Urinary bladder (tissue), 4 donors: ENCODE measurements at places on chromosomes 2 and 18. TPM values are rescaled to one million over a fixed set of nuclear protein-coding genes. Genes with fewer than 3 reads are reported as not detected.

DNA sequence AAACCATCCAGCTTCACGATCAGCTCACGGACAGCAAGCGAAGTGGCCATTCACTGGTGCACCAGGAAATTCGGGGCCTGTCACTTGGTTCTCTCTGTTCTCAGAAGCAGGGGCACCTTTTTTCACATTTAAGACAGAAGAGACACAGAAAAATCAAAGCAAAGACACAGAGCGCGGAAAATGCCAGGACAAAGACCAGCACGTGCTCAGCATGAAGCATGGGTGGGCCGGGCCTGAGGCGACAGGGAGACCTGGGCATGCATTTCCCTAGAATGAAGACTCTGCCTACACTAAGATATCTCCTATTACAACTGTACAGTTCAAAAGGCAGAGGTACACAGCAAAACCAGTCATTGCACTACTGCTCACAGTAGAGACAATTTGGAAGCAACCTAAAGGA is 117.4 kb upstream of the ID2 start:
- no peak for DNase-seq

DNA sequence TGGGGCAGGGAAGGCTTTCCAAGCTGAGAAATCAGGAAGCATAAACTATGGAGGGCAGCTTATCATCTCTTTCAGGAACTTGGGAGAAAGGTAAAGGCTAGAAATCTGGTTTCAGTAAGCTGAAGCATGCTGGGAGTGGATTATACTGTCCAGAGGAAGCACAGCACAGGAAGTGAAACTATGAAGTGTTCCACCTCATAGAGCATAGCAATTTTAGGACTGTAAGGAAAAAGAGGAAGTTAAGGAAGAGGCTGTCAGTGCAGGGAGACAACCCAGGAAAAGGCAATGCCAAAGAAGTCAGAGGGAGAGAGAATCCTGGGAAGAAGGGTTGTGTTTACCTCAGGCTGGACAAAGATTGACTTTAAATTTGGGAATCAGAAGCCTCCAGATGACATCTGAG is 51.9 kb downstream of the EFEMP1 start:
- no peak for DNase-seq

DNA sequence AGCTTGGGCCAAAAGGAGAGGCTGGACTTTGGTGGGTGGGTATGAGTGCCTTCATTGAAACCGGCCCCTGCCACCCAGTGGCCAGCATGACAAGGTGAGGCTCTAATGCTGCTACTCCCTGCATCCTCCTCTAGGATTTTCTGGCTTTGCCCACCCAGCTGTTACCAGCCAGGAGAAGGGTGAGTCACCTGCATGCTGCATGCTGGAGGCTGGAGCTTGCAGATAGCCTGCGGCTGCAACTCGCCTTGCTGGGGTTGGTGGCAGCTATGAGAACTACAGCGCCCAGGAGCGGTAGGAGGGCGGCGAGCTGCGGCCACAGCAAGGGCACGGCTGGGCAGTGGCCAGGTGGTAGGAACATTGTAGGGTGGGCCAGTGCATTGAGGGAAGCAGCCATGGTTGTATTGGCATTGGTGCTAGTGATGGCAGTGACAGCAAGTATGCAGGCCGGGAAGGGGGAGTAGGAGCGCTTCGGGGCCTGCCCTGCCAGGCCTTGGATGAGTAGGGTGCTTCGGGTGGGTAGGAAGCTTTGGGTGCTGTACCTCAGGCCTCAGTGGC is 75.4 kb upstream of the SLC35G4 start:
- DNase-seq, result no peak

The RAD51AP2 gene
- not detected for polyA plus RNA-seq

The EVX2 gene
- polyA plus RNA-seq, result 0.05 TPM

The PSMA8 gene
- not detected for polyA plus RNA-seq

The FAM124B gene
- polyA plus RNA-seq, result 4.0 TPM

The PECR gene
- 9.3 TPM for polyA plus RNA-seq

The AQP4 gene
- 0.05 TPM for polyA plus RNA-seq
